ENCODE measurements at places on chromosomes 1 and 21.
A peak's percentile ranks its signal among the peaks of the same experiment; 100 is the strongest.

DNA sequence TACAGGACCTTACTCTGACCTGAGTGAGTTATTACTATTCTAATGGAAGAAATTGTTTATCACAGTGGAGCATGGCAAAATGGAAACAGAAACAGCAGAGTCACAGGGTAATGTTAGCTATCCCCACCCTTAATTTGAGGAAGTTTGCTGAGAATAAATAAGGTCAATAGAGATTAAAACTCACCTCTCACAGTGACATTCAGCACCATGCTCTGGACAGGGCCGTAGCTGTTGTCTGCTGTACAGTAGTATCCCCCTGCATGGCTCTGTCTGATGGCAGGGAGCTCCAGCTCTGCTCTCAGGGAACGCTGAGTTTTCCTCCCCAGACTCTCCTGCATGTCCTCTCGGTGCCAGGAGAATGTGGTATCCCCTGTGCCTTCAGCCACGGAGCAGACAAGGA lies 11.9 kb downstream of the FCRL4 start:
- no peak for DNase-seq

GRCh38 chr1:89454845-89455521 lies 69.6 kb upstream of the LRRC8B start:
- DNase-seq, result peak; percentile 23

- peak; percentile 28 for DNase-seq
Measured at GRCh38 chr21:14734191-14734590, 188.1 kb upstream of the SAMSN1 start.

DNA sequence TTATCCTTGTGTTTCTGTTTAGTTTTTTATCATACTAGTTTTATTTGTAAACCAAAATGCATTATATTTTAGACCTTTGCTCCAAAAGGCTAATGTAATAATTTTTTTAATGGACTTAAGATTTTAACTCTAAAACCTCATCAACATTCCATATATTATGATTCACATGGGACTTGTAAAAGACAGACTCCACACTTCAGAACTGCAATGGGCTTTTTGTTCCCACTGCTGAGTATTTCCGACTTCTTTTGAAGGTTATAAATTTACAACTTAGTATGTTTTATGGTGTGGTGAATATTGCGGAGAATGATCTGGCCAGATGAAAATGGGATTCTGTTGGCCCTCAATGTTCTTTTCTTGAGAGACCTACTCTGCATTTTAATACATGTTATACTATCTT lies 678.5 kb downstream of the USP25 start:
- no peak for DNase-seq

- no peak for DNase-seq
Measured at GRCh38 chr1:81885291-81885690, 84.6 kb downstream of the ADGRL2 start.

DNA sequence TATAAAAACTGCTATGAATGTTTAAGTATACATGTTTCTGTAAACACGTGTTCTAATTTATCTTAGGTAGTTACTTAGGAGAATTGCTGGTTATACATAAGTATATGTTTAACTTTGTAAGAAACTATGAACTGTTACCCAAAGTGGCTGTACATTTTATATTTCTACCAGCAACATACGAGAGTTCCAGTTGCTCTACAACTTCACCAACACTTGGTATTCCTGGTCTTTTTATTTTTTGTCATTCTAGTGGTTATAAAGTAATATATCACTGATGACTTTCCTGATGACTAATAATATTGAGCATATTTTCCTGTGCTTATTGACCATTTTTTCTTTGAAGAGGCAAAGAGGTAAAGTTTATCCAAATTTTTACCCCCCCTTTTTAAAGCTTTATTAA lies 76.0 kb downstream of the KIAA0319L start:
- DNase-seq, result no peak

DNA sequence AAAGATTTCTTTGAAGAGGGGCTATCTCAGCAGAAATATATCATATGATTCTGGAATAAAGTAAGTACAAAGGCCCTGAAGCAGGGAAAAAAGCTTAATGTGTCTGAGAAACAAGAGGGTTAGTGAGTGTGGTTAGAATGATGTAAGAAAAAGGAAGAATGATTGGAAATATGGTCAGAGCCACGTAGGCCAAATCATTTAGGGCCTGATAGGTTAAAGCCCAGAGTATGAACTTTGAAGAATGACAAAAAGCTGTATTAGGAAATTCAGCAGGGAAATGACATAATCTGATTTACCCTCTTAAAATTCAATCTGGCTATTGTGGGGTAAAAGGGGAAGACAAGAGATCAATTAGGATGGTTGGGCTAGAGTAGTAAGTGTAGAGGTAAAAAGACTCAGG lies 69.0 kb upstream of the MUTYH start:
- no peak for DNase-seq

DNA sequence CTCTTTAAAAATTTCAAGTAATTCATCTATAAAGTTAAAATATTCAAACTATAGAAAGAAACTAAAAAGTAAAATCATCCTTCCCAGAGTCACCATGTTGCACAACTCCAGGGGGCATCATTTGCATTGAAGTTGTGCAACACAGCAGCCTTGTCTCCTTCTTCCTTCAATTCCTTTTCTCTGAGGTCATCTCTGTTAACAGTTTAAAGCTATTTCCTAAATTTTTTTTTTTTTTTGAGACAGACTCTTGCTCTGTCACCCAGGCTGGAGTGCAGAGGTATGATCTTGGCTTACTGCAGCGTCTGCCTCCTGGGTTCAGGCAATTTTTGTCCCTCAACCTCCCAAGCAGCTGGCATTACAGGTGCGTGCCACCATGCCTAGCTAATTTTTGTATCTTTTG lies 7.1 kb downstream of the RHBG start:
- no peak for DNase-seq

- no peak for DNase-seq
Measured at GRCh38 chr1:214739621-214740238, 136.7 kb downstream of the CENPF start.

DNA sequence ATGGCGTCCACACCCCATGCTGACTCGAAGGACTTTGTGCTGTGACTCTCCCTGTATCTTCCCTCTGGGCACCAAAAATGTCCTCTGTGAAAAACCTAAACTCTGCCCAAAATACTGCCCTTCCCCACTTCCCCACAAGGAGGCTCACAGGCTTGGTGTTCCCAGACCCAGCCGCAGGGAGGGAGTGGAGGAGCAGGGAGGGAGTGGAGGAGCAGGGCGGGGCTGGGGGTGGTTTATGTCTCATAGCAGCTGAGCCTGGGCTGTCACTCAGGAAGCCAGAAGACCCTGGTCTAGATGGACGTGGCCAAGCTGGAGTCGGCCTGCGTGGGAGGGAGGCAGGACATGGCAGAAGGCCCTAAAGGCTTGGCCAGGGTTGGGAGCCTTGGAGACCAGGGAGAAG lies 461.7 kb downstream of the PTPRU start:
- DNase-seq, result no peak

- DNase-seq, result peak; percentile 17
Measured at GRCh38 chr1:232635778-232636356, 5.9 kb upstream of the SIPA1L2 start.

DNA sequence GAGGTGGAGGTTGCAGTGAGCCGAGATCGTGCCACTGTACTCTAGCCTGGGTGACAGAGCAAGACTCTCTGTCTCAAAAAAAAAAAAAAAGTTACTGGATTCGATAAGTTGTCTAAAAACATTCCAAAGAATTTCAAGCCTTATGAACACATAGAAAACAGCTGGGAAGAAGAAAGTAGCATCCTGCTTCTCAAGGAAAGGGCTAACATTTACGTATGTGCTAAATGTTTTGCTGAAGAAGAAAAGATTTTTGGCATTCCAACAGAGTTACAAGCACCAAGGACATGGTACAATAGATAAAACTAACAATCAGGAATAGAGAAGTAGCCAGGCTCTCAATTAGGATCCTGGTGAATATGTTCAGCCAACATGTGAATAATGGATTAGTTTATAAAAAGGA lies 69.8 kb downstream of the HFM1 start:
- DNase-seq, result no peak

- DNase-seq, result no peak
Measured at GRCh38 chr1:54218883-54219687, 19.1 kb downstream of the MRPL37 start.

DNA sequence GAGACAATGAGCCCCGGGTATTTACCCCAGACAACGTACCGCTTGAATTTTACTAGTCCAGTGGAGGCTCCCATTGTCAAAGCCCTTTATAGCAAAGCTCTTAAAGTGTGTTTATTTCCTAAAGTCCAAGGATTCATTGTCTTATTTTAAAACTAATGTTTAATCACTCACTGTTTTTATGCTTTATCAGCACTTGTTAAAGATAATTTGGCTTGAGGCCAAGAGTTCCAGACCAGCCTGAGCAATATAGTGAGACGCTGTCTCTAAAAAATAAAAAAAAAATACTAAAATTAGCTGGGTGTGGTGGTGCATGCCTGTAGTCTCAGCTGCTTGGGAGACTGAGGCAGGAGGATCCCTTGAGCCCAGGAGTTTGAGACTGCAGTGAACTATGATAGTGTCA lies 202.8 kb downstream of the RYR2 start:
- DNase-seq, result no peak

GRCh38 chr1:118556936-118557335 lies 371.9 kb upstream of the SPAG17 start:
- DNase-seq, result no peak

GRCh38 chr1:7585216-7585907 lies 185.7 kb upstream of the VAMP3 start:
- DNase-seq, result no peak

GRCh38 chr21:21713651-21714180 lies 715.5 kb downstream of the NCAM2 start:
- DNase-seq, result no peak

GRCh38 chr1:7233237-7233540 lies 447.9 kb downstream of the CAMTA1 start:
- no peak for DNase-seq

GRCh38 chr1:33826711-33827110 lies 37.2 kb upstream of the HMGB4 start:
- no peak for DNase-seq

GRCh38 chr1:206836111-206836510 lies 29.3 kb upstream of the IL20 start:
- no peak for DNase-seq

DNA sequence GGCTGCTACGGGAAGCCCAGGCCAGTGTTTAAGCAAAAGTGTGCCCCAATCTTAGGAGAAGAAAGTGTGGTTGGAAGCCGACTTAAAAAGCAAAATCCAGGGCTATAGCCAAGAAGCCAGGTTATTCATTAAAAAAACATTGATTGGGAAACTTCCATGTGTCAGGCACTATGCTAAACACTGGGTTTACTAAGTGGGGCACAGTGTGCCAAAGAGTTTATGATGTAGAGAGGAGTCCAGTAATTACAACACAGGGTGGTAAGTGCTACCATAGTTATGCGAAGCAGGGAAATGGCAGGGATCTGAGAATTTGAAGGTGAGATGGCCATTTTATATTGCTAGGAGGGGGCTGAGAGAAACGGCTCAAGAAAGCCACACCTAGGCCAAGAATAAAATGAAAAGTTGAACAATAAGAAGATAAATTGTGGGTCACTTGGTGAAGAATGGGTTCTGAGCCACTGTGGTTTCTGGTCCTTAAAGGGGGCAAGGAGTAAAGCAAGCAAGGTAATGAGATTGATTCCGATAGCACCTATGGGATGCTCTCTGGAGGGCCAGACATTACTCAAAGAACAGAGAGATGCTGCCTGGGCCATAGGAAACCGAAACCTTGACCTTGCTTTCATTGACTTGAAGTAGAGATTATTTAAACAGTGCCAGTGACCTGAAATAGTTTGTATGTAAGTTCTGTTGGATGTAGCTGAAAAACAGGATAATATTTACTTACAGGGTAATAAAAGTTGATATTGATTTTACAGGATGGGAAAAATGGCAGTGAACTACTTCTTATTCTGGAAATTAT lies 177.8 kb downstream of the GIPC2 start:
- no peak for DNase-seq

GRCh38 chr1:41365320-41365633 lies 4.0 kb downstream of the FOXO6 start:
- DNase-seq, result no peak

- no peak for DNase-seq
Measured at GRCh38 chr1:155651861-155652661, 36.5 kb downstream of the YY1AP1 start.

- DNase-seq, result no peak
Measured at GRCh38 chr1:171472183-171472647, 13.1 kb upstream of the PRRC2C start.

- DNase-seq, result no peak
Measured at GRCh38 chr1:150579945-150580642, 684 bp upstream of the MCL1 start.

Data from GDM1 (cell line).